ENCODE measurements at places on chromosomes 7 and 10.

DNA sequence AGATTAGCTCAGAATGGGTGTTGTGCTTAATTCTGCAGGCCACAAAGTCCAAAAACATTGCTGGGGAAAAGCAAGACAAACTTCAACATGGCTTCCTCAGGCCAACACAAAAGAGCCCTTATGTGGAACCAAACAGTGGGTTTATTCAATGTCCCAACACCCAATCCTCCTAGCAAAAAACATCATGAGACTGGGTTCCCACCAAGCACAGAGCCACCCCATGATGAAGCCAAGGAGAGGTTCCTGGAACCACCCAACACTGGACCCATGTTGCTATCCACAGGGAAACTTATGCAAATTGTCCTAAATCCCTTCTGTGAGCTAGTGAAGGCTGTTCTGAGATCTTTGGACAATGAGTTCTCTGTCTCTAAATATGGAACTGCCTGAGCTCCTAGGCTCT lies 24.0 kb downstream of the SLC25A13 start:
- DNase-seq, result no peak

DNA sequence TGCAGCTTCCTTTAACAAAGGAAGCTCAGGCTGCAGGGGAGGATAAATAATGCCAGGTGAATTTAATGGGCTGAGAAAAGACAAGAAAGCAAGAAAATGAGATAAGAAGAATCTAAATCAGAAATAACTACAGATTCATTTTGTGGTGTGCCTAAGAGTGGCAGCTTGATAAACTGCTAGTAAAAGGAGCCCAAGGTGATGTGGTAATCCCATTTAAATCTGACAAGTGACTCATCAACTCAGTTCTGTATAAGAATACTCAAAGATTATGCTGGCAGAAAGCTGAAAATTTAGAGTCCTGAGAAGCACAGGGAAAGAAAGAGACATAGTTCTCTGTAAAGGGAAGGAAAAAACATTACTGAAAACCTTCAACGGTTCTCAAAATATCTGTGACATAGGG lies 109.4 kb upstream of the PDE1C start:
- DNase-seq, result no peak

- peak; percentile 72 for DNase-seq
Observed at GRCh38 chr10:73959484-73960243, 38.3 kb upstream of the VCL start.

DNA sequence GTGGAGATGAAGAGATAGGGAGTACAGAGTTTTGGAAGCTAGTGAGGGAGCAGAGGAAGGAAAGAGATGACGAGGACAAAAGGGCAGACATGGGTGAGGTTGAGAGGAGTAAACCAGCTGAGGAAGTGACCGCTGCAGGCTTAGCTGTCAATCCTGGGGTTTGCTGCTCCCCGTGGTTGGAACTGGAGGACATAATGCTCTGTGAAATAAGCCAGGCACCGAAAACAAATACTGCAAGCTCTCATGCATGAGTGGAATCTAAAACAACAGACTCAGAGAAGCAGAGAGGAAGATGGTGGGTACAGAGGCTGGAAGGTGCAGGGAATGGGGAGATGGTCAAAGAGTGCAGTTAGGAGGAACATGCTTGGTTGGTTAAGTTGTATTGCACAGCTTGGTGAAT lies 482.2 kb upstream of the C7orf33 start:
- DNase-seq, result no peak

- no peak for DNase-seq
Observed at GRCh38 chr7:45075355-45075644, 13.5 kb downstream of the NACAD start.

DNA sequence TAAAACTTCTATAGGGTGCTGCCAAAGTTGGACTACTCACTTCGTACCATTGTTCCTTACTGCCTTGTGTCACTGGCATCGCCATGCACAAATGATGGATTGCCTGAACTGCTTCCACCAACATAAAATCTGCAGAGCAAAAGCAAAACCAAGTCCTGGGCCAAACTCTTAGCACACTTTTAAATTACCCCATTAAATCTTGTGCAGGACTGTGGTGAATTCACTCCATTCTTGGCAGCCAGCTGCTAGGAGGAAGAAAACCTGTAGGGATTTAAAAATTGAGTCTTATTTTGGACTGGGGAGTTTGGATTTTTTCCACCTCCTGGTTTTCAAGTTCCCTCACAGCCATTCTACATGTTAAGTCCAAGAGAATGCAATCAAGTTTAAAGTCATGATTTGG lies 646.9 kb downstream of the SORCS3 start:
- no peak for DNase-seq

GRCh38 chr7:69645683-69646082 lies 47.4 kb downstream of the AUTS2 start:
- no peak for DNase-seq

DNA sequence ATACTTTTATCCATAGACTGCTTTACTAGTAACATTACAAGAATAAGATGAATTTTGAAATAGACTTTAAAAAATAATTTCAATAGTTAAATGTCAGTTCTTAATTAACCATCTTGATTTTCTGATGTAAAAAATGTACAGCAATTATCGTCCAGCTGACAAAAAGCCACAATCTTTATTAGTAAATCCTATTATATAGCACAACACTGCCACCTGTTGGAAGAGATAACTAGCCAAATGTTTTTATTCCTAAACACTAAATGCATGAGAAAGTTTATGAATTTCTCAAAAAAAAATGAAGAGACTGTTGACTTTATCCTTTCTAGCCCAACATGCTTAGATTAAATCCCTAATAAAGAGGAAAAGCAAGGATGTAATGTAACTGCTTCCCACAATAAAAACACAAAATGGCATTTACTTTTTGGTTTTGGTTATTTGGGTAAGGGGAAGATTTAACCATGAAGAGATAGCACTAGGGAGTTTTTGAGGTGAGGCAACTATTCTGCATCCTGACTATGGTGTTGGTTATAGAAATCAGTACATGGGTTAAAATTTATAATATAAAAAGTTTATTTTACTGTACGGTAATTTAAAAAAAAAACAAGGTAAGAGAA lies 8.0 kb downstream of the COA1 start:
- peak; percentile 59 for DNase-seq

DNA sequence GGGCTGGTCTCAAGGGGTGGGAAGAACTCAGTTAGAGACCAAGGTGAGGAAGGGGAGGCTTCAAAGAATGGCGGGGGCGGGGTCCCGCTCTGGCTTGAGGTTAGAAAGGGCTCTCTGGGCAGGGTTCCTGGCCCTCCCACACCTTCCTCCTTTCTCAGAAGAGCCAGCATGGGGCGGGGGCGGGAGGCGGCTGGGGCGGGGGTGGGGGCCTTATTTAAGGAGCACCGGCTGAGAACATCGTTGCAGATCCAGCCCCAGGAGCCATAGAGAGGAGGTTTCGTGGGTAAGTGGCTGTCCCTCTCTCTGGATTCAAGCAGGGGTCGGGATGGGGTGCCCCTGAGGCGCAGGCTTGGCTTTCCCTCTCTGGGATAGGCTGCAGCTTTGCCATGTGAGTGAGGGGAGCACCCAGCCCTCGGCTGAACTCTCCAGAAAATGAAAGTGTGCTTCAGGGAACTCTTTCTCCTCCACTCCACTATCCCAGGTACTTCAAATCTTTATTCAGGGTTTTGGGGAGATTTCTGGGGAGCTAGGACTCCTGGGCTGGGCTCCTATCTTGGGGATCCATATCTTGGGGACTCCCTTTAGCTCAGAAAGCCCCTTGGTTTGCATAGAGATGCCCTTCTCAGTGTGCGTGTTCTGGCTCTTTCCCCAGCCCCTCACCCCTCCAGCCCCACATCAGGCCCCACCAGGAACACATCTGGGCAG lies 3.3 kb upstream of the CUEDC2 start:
- DNase-seq, result peak; percentile 37

GRCh38 chr10:77320971-77321471 lies 316.6 kb downstream of the KCNMA1 start:
- no peak for DNase-seq

DNA sequence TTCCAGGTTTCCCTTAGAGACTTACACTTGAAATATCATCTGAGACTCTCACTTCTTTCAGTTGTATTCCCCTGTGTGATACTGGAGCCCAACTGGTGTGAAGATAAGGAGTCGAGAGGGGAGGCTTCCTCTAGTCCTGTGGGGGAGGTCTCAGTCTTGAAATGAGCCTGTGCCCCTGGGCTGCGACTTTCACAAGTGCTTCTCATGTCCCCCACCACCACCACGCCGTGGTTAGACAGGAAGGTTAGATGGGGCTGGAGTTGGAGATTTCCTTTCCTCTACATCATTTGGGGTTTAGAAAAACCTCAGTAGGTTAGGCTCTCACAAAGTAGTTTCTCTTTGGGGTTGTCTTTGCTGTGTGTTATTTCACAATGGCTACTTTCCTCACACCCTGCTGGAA lies 25.6 kb upstream of the MKX start:
- DNase-seq, result no peak

- no peak for DNase-seq
Observed at GRCh38 chr7:30863706-30864035, 48.0 kb upstream of the AQP1 start.

DNA sequence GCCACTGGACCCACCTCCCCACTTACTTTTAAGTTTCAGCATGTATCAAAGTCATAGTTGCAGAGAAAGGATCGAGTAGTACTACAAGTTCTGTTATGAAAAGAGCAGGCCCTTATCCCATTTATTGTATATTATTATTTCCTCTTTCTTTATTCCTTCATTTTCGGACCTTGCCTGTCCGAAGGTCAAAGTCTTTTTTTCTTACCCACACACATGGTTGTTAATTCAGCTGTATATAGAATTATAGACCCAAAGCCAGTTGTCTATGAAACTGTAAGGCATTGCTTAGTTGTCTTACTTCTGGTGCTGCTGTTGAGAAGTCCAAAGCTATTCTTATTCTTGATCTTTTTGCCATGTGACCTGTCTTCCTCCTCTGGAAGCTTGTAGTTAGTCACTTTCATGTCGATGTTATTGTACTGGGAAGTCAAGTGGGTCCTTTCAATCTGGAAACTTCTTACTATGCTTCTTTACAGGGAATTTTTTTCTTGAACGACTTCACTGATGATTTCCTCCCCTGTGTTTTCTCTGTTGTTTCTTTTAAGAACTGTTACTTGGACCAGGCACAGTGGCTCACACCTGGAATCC lies 8.3 kb downstream of the NUDT5 start:
- no peak for DNase-seq

DNA sequence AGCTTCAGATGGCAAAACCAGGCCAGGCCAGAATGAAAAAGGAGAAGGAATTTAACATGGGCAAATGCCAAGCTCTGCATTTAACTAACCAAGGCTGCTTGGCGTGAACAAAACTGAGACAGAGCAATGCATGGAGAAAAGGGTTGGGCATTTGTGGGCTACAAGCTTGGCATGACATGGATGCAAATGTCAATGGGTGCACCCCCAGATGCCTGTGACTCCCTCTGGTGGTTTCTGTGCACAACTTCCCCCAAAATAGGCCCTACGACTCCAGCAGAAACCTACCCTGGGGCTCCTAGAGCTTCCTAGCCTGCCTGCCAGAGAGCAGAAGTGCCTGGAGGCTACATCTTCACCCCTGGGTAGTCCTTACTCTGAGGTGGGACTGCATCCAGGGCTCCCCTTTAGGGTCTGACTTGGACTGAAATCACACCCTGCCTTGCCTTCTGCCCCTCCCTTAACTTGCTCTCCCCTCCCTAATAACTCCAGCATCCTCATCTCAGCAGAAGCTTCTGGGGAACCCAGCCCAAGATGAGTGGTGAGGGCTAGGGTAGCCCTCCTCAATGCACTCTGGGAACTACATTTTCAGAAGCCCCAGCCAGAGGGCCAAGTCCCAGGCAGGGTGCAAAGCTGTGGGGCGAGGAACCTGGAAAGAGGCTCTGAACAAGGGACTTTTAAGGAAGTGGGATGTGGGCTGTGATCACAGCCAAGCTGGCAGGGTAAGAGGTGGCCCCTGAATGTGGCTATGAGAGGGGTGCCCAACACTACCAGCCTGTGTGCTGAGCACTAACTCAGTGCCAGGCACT lies 11.3 kb downstream of the GPRIN2 start:
- peak; percentile 50 for DNase-seq

DNA sequence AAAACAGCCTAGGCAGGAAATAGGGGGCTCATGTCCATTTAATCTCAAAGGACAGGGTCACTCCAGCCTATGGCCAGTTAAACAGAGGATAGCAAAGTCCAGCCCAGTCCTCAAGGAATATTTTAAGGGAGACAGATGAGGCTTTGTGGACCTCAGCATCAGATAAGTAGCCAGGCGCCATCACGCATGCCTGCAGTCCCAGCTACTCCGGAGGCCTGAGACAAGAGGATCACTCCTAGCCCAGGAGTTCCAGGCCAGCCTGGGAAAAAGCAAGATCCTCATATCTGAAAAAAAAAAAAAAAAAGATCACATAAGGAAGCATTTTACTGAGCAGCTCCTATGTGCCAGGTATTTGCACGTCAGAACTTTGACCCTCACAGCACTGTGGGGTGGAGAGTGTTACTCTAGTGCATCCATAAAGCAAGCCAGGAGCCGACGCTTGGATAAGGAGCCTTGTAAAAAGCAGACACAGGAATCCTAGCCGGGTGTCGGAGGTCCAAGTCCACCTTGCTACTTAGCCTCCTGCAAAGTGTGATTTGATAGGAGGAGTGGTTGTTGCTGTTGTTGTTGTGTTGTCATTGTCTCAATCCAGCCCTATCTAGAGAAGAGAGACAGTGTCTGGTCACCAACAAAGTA lies 61.8 kb upstream of the DOCK1 start:
- no peak for DNase-seq

- DNase-seq, result no peak
Observed at GRCh38 chr7:106731646-106732444, 70.9 kb upstream of the CCDC71L start.

GRCh38 chr7:75729851-75730274 lies 8.9 kb downstream of the HIP1 start:
- no peak for DNase-seq

DNA sequence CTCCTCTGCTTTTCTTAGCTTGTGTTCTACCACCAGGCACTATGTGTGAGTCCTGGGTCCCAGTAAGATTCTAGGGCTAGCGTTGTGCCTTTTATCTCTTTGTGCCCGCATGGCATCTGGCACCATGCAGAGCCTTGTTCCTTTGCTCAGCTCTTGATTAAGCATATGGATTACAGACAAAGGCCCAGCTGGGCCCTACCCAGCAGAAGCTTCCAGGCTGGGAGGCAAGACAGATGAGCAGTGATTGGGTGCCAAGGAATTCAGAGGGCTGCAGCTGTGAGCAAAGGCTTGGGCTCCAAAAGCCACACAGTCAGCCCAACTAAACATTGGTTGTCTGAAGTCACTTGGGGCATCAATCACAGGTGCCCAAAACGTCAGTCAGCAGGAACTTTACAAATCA lies 2.0 kb downstream of the ACSM6 start:
- no peak for DNase-seq

DNA sequence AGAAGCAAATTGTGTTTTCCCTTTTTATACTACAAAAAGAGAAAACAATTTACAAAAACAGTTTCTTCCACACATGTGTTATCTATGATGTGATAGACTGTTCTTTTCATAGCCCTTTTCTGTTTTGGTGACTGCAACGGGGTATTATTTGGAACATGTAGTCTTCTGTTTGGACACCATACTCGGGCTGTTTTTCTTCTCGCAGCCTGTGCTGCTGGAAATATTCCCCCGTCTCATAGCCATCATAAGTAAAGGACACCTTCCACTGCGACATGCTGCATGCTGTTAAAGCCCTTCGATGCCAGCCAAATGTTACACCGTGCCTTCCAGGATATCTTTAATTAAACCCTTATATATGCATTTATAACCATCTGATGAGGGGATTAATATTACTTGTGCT lies 222.4 kb downstream of the BICC1 start:
- no peak for DNase-seq

- DNase-seq, result no peak
Observed at GRCh38 chr7:133431134-133431724, 178.4 kb downstream of the EXOC4 start.

Measured in AML-193 (cell line).